ENCODE measurements at places on chromosomes 6 and 20.

- DNase-seq: peak; percentile 82
Observed at GRCh38 chr20:10553326-10553984, 118.3 kb downstream of the SLX4IP start.

GRCh38 chr20:63708301-63709148 lies 686 bp downstream of the ZGPAT start:
- no peak for DNase-seq

- DNase-seq: no peak
Observed at GRCh38 chr6:136655239-136656014, 105.2 kb upstream of the MAP7 start.

DNA sequence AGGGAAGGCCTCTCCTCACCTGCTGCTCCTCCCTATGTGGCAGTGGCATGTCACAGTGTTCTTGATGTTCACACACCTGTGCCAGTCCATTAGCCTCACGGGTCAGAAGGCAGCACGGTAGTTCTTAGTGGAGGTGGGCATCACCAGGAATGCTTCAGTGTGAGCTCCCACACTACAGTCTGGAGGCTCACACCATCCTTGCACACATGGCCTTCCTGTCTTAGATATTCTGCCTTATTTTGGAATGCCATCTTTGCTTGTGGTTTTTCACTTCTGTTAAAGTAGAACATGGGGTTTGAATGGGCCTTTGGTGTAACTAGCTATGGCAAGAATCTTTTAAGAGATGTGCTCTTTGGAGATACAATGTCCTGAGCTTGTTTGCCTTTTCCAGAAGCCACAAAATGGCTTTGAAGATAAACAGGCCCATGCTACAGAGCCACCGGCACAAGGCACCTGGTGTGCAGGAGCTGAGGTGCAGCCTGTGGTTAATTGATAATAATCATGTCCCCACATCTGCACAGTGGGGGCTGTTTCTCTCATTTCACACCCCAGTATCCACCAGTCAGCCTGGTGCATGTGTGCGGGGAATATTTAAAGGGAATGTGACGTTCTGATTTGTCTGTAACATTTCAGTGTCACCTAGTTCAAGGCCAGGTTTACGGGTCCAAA lies 3.2 kb upstream of the SLC17A9 start:
- DNase-seq: no peak

DNA sequence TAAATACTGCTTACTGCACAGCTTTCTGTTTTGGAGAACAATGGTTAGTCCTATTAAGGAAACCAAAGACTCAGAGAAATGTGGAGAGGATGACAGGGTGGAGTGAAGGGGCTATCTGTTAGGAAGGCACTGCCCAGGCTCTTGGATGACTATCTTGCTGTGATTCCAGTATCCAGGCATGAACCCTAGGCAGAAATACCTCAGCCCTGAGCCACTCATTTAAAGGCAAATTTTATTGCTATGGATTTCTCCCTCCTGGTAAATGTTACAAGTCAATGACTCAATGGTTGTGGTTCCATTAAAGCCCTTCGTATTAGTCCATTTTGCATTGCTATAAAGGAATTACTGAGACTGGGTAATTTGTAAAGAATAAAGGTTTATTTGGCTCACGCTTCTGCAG lies 25.9 kb downstream of the ADGRF4 start:
- DNase-seq: no peak

DNA sequence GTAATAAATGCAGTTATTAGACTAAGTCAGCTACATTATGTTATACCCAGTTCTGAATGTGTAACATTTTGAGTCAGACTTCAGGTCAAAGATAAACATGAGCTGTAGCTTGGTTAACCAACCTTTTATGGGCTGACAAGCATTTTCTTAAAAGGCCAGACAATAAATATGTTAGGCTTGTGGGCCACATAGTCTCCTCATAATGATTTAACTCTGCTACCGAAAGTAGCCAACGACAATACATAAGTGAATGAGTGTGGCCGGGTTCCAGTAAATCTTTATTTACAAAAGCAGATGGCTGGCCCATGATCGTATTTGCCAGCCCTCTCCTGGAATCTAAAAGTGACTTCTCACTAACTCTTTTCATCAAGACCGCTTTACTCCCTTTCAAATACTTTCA lies 49.9 kb downstream of the ATG5 start:
- DNase-seq: no peak

GRCh38 chr6:136720045-136720770 lies 72.1 kb downstream of the MAP3K5 start:
- DNase-seq: no peak

GRCh38 chr20:32252189-32252588 lies 25.3 kb upstream of the KIF3B start:
- DNase-seq: no peak

GRCh38 chr20:5980720-5981538 lies 30.5 kb downstream of the MCM8 start:
- no peak for DNase-seq

GRCh38 chr20:46175127-46175494 lies 57.0 kb downstream of the CD40 start:
- no peak for DNase-seq

DNA sequence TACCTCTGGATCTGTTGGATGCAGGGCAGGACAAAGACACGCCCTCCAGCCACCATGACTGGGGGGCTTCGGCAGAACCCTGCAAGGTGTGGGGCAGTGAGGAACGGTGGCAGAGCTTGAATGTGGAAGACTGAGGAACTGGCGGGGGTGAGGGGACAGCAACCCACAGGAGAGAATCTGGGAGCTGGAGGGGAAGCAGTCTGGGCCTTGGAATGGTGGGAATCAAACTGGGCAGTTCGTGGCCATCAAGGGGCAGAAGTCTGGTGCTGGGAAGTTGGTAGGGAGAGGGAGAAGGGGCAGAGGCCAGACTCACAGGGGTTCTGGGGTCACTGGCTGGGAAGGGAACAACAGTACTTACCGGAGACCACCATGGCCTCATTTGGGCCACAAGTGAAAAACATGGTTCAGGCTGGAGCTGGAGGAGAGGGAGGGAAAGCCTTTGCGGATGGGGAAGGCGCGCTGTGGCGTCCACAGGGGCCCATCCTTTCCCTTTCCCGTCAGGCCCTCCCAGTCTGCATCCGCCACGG lies 635 bp downstream of the FLOT1 start:
- DNase-seq: peak; percentile 18

DNA sequence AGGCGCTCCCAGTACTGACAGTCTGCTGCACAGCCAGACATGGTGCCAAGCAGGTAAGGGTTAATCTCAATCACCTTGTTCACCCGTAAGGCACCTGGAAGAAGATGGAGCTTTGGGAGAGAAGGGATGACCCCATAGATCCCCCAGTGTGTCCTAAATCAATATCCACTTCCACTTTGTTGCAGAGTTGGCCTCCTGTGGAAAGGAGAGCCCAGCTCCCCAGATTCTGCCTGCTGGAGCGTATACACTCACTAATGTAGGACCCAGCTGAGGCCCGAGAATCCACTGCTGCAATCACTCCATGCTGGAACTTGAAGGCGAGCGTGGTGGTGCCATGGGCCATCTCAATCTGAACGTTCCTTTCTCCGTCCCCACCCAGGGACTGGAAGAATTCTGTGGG lies 1.2 kb downstream of the PSMB8 start:
- DNase-seq: no peak

GRCh38 chr6:118488631-118489030 lies 59.5 kb upstream of the PLN start:
- DNase-seq: no peak

GRCh38 chr20:64160118-64160517 lies 4.1 kb upstream of the MYT1 start:
- DNase-seq: no peak

- no peak for DNase-seq
Observed at GRCh38 chr6:166050559-166050958, 117.1 kb downstream of the TBXT start.

- no peak for DNase-seq
Observed at GRCh38 chr6:165110860-165111259, 198.5 kb downstream of the C6orf118 start.

- DNase-seq: no peak
Observed at GRCh38 chr6:67888886-67889681, 746.0 kb upstream of the ADGRB3 start.

- DNase-seq: peak; percentile 83
Observed at GRCh38 chr6:53023323-53023722, 28.2 kb upstream of the GSTA4 start.

DNA sequence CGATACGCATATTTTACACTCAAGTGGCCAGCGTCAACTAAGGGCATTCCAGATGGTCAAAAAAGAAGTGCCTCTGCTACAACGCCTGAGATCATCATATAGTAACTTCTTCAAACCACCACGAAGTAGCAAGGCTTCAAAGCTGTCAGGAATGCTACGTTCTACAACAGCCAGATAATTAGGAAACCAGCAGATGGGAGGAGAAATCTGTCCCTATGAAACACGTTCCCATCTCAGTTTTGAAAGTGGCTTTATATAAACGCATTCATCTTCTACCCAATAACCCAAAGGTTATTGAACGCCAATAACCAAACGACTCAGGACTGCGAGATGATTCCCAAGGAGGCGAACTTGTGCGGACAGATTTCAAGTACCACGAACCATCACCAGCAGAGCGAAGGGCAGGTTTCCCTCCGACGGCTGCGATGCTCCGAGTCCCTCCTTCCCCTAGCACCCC lies 1.2 kb downstream of the ABHD12 start:
- no peak for DNase-seq

DNA sequence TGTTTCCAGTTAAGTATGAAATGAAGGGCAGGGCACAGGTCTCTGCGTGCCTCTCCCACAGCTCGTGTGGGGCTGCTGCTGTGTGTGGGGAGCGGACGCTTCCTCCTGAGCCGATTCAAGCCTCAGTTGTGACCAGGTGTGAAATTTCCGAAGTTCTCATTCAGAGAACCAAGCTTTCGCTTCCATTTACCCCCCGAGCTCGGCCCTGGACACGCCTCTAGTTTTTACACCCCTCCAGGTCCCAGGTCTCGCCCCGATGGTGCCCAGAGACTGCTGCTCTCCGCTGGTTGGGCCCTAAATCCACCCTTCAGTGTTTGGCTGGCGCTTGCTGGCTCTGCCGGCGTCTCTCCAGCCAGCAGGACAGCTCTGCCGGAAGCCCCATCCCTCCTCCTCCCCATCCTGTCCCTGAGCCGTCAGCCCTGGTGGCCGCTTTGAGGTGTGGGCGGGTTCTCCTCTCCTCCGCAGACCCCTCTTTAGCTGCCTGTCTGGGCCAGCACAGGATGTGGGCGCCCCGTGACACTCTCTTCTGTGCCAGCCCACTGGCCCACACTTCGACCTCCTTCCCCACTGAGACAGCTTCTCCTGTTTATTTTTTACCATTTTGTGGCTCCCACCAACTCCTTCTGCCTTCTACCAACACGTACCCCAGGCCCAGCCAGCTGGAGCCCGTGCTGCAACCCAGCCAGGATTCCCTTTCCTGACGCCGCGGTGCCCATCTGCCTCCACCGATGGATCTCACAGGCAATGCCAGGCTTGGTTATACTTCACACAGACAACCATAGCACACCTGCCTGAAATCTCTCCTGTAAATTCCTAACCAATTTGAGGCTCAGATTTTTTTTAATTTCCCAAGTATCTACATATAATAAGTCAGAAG lies 142.8 kb downstream of the DLL1 start:
- no peak for DNase-seq

- no peak for DNase-seq
Observed at GRCh38 chr20:7520361-7520760, 419.9 kb downstream of the HAO1 start.

- DNase-seq: peak; percentile 56
Observed at GRCh38 chr6:36809941-36810803, 29.1 kb downstream of the CPNE5 start.

GRCh38 chr20:44690781-44691423 lies 24.3 kb upstream of the CCN5 start:
- no peak for DNase-seq

DNA sequence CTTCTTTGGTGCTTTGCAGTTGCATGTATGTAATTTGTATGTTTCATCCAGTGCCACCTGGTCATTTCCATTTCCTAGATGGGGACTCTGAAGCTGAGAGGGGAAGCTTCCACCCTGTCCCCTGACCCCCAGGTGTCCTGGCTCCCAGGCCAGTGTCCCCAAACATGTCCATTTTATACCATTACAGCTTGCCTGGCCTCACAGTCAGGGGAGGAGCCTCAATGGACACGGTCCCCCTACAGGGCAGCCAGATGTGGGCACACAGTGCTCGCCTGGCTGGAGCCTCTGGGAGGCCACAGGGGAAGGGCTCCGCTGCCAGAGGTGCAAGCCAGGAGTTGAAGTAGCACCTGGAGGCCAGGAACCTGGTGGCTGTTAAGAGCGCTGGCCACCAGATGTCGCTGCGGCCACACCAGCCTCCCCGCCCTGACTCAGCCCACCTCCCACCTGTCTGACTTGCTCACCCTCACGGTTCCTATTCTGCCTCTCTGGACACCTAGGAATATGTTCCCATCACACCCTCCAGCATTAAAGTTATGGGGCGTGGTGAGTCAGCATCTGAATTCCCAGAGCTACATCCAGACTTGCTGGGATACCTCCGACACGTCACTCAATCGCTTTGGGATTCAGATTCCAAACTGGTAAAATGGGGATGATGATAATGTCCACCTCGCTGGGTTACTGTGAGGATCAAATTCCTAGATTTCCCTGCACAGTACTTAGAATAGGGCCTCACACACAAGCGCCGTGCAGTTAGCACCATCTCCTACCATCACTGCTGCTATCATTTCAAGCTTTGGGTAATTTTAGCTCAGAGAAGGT lies 107.4 kb downstream of the SULF2 start:
- DNase-seq: peak; percentile 57

GRCh38 chr6:111802015-111802414 lies 71.2 kb downstream of the FYN start:
- DNase-seq: no peak

GRCh38 chr6:148999929-149000468 lies 253.2 kb downstream of the UST start:
- DNase-seq: no peak

- no peak for DNase-seq
Observed at GRCh38 chr20:57612436-57612835, 7.8 kb downstream of the ZBP1 start.

DNA sequence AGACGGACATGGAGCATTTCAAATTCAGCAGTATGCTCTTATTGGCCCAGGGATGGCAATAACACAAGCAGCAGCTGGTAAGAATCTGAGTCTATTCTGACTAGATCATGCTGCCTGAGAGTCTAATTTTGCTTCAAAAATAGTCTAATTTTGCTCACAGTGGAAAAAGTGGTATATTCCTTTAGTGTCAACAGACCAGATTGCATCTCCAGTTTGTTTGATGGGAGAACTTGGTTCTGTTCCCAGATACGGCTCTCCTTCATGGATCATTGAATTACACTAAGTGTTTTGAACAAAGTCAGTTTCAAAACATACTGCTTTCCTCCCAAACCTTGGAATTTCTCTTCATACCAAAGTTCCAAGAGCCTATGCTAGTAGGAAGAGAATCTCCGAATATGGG lies 586.1 kb downstream of the RNF144B start:
- no peak for DNase-seq

DNA sequence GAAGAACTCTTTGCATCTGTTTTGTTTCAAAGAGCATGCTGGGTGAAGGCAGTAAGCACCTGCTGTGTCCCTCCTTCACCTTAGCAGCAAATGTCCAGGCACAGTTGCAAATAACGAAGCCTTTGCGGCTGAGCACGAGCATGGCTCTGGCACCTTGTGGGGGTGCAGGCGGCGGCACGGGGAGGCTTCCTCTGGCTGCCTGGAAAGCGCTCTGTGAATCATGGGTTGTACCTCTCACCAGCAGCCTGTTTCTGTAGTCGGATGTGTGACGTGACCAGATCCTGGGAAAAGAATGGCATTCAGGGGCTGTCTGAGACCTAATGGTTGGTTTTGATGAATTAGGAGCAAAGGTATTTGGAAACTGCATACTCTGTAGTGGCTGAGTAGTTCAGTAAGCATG lies 144.8 kb downstream of the DTNBP1 start:
- DNase-seq: no peak

- no peak for DNase-seq
Observed at GRCh38 chr20:41219824-41220223, 82.5 kb downstream of the PLCG1 start.

GRCh38 chr6:137808836-137809315 lies 58.2 kb upstream of the TNFAIP3 start:
- peak; percentile 95 for DNase-seq

Data from SK-MEL-5 (cell line).